ENCODE measurements at places on chromosomes 7 and 10. TPM values are rescaled to one million over a fixed set of nuclear protein-coding genes. Genes with fewer than 3 reads are reported as not detected.

GRCh38 chr10:48700493-48700892 lies 15.8 kb downstream of the WDFY4 start:
- no peak overlapping the region for H3K27ac ChIP-seq
- no peaks in the 10 kb centered on the region for H3K27me3 ChIP-seq
- no peaks in the 10 kb centered on the region for H3K4me1 ChIP-seq
- H3K4me3 ChIP-seq, result no peak overlapping the region
- H3K36me3 ChIP-seq, result no peaks in the 10 kb centered on the region

DNA sequence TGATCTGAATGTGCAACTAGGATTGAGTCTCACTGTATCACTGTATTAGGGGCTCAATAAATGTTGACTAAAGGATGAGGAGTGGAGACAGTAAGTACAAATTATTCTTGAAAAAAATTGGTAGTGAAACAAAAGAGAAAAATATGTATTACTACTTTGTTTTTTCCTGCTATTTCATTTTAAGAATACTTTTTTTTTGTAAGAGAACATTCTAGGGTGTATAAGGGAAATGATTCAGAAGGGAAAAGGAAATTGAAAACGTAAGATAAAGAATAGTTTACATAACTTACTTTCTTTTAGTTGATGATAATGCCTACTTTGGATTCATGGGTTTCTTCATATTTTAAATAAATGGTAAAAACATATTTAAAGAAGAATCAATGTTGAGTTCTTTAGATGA lies 9.6 kb downstream of the CAPZA2 start:
- H3K4me1 ChIP-seq, result no peaks in the 10 kb centered on the region
- H3K4me3 ChIP-seq, result no peak overlapping the region
- peaks cover 5% of the 10 kb centered on the region for H3K36me3 ChIP-seq
- H3K27ac ChIP-seq, result no peak overlapping the region
- H3K27me3 ChIP-seq, result no peaks in the 10 kb centered on the region
- no peak for DNase-seq

DNA sequence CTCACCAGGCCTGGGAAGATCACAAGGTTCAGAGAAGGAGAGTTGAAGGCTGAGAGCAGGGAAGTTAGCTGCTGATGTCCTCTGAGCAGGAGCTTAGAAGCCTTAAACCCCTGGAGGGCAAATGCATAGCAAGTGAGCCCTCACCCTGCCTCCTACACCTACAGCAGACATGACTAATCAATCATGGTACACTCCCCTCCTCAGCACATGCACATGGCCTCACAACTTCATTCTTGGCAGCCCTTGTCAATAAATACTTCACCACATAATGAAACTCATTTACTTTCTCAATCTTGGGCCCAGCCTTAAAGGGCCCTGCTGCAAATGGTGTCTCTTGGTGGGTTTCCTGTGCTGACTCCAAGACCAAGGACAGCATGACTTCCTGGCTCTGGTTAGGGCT lies 12.9 kb downstream of the MMRN2 start:
- H3K27ac ChIP-seq, result no peak overlapping the region
- DNase-seq, result no peak
- H3K27me3 ChIP-seq, result no peaks in the 10 kb centered on the region
- H3K4me1 ChIP-seq, result peaks cover 2% of the 10 kb centered on the region

GRCh38 chr7:142671506-142671905 lies 77.8 kb upstream of the PRSS1 start:
- no peaks in the 10 kb centered on the region for H3K27me3 ChIP-seq

- H3K27me3 ChIP-seq, result no peaks in the 10 kb centered on the region
- no peaks in the 10 kb centered on the region for H3K36me3 ChIP-seq
- no peak overlapping the region for H3K4me3 ChIP-seq
- no peak for DNase-seq
- no peak overlapping the region for H3K27ac ChIP-seq
- no peaks in the 10 kb centered on the region for H3K4me1 ChIP-seq
Measured at GRCh38 chr7:15327001-15327400, 234.8 kb downstream of the AGMO start.

- no peaks in the 10 kb centered on the region for H3K27me3 ChIP-seq
- H3K36me3 ChIP-seq, result no peaks in the 10 kb centered on the region
- no peak for DNase-seq
- no peak overlapping the region for H3K4me3 ChIP-seq
Measured at GRCh38 chr7:31442626-31443025, 71.3 kb upstream of the ITPRID1 start.

- DNase-seq, result peak; percentile 74
- H3K4me1 ChIP-seq, result peaks cover 31% of the 10 kb centered on the region
- peaks cover 58% of the 10 kb centered on the region for H3K27me3 ChIP-seq
- H3K36me3 ChIP-seq, result no peaks in the 10 kb centered on the region
Measured at GRCh38 chr10:123149568-123150270, 1.8 kb downstream of the HMX2 start.

DNA sequence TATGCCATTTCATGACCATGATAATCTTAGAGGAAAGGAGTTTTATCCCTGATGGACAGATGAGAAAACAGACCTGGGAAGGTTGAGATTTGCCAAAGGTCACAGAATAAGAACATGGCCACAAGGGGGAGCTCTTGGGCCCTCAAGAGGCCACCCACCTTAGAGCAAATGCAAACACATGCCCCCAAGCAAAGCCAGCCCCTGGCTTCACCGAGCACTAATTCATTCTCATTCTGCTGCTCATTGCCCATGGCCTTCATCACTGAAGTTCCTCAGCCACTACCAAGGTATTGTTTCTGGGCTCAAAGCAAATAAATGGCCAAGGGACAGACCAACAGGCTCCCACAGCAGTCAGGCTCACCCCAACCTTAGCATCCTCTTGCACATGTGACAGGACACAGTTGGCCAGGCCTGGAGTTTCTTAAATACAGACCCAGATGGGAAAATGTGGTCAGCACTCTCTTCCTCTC lies 44.2 kb downstream of the PDLIM1 start:
- H3K36me3 ChIP-seq, result peaks cover 22% of the 10 kb centered on the region
- no peaks in the 10 kb centered on the region for H3K27me3 ChIP-seq
- no peak overlapping the region for H3K27ac ChIP-seq
- DNase-seq, result peak; percentile 90
- no peaks in the 10 kb centered on the region for H3K4me1 ChIP-seq

GRCh38 chr7:143172354-143172753 lies 10.9 kb upstream of the TAS2R39 start:
- H3K27ac ChIP-seq, result no peak overlapping the region
- H3K27me3 ChIP-seq, result no peaks in the 10 kb centered on the region
- H3K4me3 ChIP-seq, result no peak overlapping the region
- H3K36me3 ChIP-seq, result no peaks in the 10 kb centered on the region

NAT16 gene
- total RNA-seq, result 0.84 TPM

CROT gene
- 6.1 TPM for total RNA-seq

GNGT1 gene
- 0.26 TPM for total RNA-seq

LGI1 gene
- not detected for total RNA-seq

TMEM236 gene
- total RNA-seq, result 0.11 TPM

ADRA2A gene
- total RNA-seq, result 7.3 TPM

SNX13 gene
- 27.4 TPM for total RNA-seq

ARMC3 gene
- total RNA-seq, result 0.99 TPM

TEX47 gene
- not detected for total RNA-seq
